ENCODE measurements at places on chromosomes 1 and 21. TPM values are rescaled to one million over a fixed set of nuclear protein-coding genes. Genes with fewer than 3 reads are reported as not detected.

GJB4 gene
- not detected for total RNA-seq

MROH9 gene
- total RNA-seq: not detected

BTBD8 gene
- 5.1 TPM for total RNA-seq

CR1L gene
- not detected for total RNA-seq

- no peak for DNase-seq
These were observed 11.8 kb upstream of the SFN start for GRCh38 chr1:26851106-26851684.

DNA sequence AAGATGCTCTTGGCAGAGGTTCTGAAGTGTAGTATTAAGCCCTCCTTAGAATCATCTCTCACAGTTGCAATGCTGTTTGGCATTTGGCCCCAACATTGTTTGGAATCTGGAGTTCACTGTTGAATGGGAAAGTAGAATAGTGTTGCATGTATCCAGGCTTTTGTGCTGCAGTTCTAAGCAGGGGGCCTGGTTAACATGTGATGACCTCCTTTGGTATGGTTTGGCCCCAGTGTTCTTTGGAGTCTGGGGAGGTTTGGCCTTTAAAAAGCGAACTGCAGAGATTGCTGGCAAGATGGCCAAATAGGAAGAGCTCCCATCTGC lies 61.8 kb upstream of the PLD5 start:
- no peak for DNase-seq

DNA sequence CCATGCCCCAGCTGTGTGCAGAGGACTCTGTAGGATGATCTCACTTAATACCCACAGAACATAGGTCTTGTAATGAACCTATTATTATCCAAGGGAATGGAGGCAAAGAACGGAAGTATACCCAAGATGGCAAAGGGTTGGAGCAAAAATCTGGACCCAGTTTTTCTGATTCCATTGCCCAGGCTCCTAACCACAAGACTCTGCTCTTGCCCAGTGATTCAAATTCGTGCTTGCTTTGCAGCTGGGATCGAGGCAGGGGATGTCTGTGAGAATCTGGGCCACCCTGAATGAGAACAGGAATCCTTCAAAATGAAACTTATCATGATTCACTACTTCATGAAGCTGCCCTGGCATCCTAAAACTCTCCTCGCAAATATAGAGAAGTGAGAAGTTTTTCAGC lies 97.5 kb upstream of the KCNJ6 start:
- DNase-seq: no peak

DNA sequence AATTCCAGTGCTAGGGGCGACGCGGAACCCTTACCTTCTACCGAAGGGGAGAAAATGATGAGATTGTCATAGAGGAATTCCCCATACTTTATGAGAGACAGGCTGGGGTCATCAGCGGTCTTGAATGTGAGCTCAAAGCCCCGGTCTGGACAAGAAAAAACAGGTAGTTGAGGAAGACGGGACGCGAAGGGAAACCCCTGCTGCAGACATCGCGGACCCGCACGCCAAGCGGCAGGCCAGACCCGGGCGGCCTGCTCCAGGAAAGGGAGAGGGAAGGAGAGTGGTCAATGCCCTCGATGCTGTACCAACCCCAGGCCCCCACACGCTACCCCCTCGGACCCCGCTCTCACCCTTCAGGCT lies 342 bp downstream of the DDOST start:
- DNase-seq: no peak

DNA sequence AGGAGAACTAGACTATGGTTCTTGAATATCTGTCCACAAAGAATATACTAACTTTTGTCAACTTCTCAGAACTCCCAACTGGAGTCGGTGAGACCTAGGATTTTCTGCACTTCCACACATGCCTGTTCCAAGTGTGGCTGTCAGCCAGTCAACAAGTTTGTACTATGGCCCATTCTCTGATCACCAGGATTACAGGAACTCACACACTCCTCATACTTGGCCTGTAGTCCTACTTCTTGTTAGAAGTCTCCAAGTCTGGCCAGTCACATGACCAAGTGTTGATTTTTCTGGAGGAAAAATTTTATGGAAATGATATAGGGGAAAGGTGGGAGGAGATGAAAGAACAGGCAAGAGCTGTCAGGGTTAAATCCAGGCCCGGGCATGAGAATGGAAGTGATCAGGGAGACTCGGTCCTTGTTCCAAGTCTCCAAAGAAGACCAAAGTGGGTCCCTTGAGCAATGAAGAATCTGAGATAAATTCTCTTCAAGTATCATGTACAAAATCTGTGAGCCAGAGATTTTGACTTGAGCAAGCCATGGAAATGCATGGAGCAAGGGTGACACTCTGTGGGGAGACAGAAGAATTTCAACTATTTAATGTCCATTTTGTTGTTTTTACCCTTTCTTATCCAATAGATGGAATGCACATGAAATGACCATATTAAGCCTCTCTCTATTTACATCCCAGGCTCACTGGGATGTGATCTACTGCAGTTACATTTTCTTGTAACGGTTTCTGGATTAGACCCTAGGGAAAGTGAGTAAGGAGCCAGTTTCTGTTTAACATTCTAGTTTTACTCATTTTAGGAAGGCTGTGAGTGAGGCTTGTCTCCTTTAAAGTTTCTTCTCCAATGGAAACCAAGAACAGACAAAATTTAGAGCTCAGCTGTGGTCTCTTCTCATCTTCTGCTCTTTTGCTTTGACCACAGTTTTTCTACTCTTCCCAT lies 320.9 kb downstream of the ASTN1 start:
- DNase-seq: no peak

GRCh38 chr1:116553386-116554115 lies 17.3 kb downstream of the CD58 start:
- no peak for DNase-seq

GRCh38 chr1:99849413-99849743 lies 783 bp upstream of the AGL start:
- DNase-seq: no peak

DNA sequence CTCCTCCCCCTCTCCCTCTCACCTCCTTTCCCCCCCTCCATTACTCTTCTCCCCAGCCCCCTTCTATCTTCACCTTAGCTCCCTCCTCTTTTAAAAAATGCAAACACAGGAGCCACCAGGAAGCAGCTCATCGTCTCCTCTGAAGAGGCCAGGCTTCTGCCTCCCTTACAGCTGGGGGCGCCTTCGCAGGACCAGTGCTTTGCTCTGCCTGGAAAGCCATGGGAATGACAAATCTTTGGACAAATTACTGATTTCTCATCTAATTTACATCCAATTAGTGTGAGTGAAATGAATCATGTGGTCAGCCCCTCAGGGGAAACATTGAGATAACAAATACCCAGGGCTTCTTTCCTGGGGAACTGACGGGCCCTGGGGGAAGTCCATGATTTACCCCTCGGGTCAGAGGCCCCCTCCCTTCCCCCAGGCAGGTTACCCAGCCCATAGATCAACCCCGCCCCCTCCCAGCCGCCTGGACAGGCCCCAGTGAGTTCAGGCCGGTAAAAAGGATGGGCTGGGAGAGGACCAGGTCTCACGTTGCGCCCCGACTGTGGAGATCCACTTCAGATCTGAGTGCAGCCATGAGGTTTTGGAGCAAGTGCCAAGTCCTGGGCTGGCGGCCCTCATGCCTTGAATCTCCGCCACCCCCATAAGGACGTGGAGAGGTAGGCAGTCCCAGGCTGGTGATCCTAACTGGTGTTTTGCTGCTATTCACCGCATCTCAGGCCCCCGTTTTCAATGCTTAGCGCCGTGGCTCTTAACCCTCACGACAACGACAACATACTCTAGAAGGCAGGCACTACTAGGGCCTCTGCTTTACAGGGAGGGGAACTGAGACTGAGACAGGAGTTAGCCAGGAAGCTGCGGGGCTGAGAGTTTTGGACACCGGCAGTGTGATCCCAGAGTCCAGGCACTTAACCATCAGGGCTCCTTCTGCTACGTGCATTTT lies 300.8 kb downstream of the RRAGC start:
- peak; percentile 71 for DNase-seq

- DNase-seq: no peak
These were observed 2.2 kb downstream of the CREG1 start for GRCh38 chr1:167551362-167551761.

DNA sequence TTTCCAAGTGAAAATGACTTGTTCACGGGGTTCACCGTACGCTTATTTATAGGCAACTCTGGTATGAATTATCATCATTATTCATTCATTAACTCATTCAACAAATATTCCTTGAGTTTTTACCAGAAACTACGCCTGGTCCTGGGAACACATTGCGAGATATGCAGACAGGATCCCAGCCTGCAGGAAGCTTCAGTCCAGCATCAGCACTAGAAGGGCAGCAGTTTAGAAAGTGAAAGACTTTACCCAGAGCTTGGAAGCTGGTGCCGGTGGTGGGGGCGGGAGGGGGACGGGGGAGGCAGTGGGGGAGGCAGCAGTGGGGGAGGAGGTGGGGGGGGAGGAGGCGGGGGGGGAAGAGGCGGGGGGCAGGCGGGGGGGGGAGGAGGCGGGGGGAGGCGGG lies 55.9 kb downstream of the SETD4 start:
- no peak for DNase-seq

GRCh38 chr1:157774412-157774811 lies 2.5 kb downstream of the FCRL2 start:
- DNase-seq: no peak

- no peak for DNase-seq
These were observed 2.8 kb downstream of the PEA15 start for GRCh38 chr1:160207771-160208556.

GRCh38 chr1:216686860-216687766 lies 36.1 kb downstream of the ESRRG start:
- no peak for DNase-seq

DNA sequence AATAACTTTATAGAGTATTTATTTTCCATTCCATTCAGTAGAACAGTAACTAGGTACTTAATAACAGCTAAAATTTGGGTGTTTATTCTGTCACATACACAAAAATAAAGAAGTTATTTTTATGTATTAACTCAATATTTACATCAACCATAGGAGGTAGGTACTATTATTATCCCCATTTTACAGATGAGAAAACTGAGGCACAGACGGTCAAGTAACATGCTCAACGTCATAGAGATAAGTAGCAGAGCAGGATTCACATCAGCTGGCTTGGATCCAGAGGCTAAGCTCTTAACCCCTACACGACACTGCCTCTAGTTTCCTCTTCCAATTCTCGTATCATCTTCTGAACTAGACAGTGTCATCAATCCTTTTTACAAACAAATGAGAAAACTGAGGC lies 9.3 kb downstream of the ZBTB21 start:
- DNase-seq: no peak

- no peak for DNase-seq
These were observed 480.6 kb downstream of the SETD4 start for GRCh38 chr21:35579520-35580293.

GRCh38 chr1:193674292-193674944 lies 488.0 kb upstream of the B3GALT2 start:
- no peak for DNase-seq

DNA sequence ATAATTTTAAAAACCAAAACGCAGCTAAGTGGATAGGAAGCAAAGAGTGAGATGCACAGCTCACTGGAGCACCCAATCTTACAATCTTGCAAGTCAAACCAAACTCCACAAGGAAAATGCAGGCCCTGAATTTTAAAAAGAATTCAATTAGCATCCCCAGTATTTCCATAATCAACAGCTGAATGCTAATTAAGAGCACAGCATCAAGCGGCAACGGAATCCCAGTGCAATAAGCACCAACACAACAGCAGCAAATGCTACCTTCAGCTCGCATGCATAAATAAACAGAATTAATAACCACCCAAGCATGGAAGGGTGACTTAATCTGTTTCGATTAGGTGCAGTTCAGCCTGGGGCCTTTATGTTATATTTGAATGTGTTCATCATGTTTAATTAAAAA lies 142.9 kb downstream of the SLC45A1 start:
- DNase-seq: no peak

DNA sequence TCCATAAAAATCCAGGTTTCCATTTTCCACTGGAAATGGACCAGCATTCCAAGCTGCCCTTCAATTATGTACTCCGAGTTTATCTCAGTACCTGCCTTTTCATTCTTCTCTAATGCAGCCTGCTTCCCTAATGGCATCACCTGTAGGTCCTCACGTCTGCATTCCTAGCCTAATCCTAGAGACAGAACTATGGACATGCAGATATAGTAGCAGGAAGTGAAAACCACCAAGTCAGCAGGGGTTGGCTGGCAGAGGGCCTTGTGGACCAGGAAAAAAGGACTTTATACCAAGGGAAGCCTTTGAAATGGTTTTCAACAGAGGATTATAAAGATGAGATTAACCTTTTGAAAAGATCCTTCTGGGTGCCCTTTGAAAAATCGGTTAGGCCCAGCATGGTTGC lies 135.7 kb upstream of the L1TD1 start:
- DNase-seq: no peak

DNA sequence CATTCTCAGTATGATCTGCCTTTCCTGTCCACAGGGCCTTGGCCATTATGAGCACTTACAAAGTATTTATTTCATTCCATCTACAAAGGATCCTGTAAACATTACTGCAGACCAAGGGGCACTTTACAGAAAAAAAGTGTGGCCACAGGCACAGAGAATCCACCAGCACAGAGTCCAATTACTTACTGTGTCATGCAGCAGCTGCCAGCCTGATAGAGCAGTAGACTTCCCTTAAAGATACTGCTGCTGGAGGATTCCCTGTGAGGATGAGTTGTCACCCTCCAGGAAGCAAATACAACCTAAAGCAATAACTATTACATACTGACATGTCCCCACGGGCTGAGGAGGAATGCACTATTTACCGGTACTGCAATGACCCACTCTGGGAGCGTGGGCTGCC lies 97.1 kb upstream of the COG2 start:
- no peak for DNase-seq

DNA sequence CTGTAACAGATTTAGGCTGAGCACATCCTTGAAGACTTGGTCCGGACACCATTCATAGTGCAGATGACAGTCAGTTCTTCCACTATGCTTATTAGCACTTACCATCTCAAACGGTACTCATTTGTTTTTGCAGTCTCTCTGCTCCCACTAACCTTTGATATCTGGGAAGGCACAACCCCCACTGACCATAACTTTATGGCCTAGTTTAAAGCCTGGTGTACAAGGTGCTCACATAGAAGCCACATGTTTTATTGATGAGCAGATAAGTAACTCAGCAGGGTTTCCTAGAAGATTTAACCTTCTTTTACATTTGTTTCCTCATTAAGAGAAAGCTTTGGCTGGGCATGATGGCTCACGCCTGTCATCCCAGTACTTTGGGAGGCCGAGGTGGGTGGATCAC lies 119.3 kb upstream of the MAGI3 start:
- DNase-seq: no peak

DNA sequence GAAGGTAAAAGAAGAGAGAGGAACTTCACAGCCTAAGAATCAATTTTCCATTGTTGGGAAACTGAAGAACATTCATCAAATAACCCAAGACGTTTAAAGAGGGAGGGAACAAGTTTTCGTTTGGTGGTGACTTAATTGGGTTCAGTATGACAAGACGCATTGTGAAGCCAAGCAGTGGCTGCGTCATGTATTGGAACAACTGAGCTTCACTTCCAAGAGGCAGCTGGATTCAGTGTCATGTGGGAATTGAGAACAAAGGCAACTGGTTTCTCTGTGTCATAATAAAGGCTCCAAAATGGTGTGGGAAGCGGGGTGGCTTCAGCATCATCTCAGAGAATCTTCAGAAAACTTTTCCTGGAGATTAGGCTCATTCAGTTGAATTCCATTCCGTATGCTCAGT lies 29.8 kb upstream of the RC3H1 start:
- DNase-seq: no peak
